A172 (cell line): ENCODE measurements at places on chromosomes 12 and 14. TPM values are rescaled to one million over a fixed set of nuclear protein-coding genes. Genes with fewer than 3 reads are reported as not detected.

GRCh38 chr14:94380225-94381148, 7.9 kb downstream of the SERPINA1 start:
- DNase-seq: no peak

GRCh38 chr12:85076688-85077430, 40.7 kb downstream of the LRRIQ1 start:
- peak; percentile 82 for DNase-seq

DNA sequence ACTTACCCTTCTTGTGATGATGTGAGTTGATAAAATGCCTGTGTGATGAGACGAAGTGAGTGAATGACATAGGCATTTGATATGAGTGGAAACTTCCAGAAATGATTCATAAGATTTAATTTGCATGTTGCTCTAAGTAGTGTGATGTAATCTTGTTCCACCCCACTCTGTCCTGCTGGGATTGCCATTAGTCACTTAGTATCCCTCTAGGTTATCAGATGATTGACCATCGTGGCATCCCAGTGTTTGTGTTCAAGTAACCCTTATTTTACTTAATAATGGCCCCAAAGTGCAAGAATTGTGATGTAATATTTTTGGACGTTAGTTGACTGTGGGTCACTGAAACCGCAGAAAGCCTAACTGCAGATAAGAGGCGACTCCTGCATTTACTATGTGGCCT, 214.4 kb upstream of the DIO2 start:
- peak; percentile 96 for DNase-seq

- DNase-seq: no peak
These were observed 12.5 kb downstream of the FGF6 start for GRCh38 chr12:4432878-4433744.

DNA sequence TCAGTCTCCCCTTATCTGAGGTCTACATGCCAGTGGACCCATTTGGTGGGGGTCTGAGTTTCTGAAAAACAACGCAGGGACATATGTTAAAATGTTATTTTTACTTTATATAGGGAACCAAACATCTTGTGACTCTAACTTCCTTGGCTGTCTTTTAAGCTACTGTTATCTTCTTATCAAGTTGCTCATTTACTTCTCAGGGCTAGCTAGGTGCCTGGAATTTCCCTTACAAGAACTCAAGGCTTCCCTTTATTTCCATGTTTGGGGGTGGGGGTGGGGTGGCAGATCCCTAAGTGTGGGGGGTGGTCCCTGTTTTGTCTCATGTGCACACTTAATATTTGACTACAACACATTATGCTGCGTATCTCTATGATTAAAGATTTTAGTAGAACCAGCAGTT, 31.6 kb downstream of the PPP1R36 start:
- DNase-seq: no peak

- DNase-seq: peak; percentile 31
These were observed 201.9 kb downstream of the DAD1 start for GRCh38 chr14:22386924-22387775.

GRCh38 chr12:6390084-6390799, 6.3 kb downstream of the LTBR start:
- DNase-seq: no peak

DNA sequence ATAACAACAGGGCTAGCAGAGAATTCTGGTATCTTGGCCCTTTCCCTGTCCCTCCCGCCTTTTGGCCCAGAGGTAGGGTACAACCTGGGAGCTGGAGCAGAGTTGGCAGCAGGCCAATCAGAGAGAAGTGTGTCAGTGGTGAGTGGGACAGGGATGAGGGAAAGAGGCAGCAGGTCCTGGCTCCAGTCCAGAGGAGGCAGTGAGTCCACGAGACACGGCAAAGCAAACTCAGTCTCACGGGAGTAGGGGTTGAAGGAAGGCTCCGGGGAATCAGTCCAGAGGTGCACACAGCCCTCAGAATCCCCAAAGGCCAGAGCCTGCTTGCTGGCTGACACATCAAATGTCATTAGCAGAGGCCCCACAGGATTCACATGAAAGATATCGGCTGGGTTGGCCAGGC, 7.3 kb downstream of the PAN2 start:
- no peak for DNase-seq

GRCh38 chr12:38662829-38663228, 242.6 kb downstream of the CPNE8 start:
- no peak for DNase-seq

GRCh38 chr12:69415471-69416275, 54.5 kb upstream of the FRS2 start:
- DNase-seq: peak; percentile 72

DNA sequence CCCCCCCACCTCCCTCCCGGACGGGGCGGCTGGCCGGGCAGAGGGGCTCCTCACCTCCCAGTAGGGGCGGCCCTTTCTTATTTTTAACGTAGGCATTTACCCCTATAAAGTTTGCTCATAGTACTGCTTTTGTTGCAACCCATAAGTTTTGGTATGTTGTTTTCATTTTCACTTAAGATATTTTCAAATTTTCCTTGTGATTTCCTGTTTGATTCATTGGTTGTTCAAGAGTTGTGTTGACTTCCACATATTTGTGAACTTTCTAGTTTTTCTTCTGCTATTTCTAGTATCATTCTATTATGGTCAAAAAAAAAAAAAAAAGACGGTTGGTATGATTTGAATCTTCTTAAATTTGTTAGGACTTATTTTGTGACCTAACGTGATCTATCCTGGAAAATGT, 6.5 kb downstream of the NOXRED1 start:
- DNase-seq: no peak

DNA sequence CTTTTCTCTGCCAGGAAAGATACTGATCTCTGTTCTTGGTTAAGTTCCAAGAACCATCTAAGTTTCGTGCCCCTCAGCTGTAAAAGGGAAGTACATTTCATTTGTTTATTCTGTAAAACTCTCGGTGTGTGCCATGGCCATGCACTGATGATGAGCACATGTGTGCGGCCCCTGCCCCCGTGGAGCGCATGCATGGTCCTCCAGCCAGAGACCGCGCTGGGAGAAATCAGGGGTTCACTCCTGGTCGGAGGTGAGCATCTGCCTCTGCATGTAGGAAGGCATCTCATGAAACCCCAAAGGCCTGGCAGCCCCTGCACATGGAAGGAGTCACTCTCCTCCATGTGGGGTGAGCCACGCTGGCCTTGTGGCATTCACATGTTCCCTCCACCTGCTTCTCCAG, 102.5 kb upstream of the RTL1 start:
- no peak for DNase-seq

- no peak for DNase-seq
These were observed 125.5 kb downstream of the MDGA2 start for GRCh38 chr14:47549886-47550285.

GRCh38 chr12:124299628-124300388, 4.9 kb downstream of the RFLNA start:
- no peak for DNase-seq

DNA sequence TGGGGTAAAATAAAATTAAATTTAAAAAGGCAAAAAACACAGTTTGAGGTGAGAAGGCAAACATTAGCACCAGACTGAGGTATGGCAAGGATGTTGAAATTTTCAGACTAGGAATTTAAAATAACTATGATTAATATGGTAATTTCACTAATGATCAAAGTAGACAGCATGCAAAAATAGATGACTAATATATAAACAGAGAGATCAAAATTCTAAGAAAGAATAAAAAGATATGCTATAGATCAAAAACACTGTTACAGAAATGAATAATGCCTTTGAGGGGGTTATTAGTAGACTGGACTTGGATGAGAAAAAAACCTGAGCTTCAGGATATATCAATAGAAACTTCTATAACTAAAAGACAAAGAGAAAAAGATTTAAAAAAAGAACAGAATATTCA, 14.4 kb upstream of the GALNT8 start:
- no peak for DNase-seq

GRCh38 chr12:57983146-57983857, 41.9 kb downstream of the ATP23 start:
- peak; percentile 9 for DNase-seq

DNA sequence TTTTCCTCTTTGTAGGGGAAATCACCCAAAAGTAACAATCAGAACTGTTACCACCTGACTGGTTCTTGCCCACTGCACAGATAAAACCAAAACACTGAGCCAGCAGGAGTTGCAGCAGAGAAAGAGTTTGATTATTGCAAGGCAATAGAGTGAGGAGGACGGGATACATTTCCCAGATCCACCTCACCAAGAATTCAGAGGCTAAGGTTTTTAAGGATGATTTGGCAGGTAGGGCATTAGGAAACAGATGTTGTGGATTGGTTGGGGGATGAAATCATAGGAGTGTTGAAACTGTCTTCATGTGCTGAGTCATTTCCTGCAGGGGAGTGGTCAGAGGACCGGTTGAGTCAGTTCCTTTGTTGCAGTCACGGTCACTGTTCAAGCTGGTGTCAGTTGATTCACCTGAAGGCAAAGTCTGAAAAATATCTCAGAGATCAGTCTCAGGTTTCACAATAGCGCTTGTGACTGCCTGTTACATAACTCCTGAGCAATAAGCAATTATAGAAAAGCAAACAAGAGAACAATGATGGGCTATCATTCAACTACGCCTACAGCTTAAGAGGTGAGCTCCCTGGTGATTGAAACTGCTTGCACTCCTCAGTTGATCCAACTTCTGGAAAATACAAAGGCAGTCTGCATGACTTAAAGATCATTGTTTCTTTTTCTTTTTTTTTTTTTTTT, 20.3 kb upstream of the AMN1 start:
- DNase-seq: peak; percentile 100

GRCh38 chr12:50058743-50059312, 1.4 kb downstream of the ASIC1 start:
- DNase-seq: no peak

DNA sequence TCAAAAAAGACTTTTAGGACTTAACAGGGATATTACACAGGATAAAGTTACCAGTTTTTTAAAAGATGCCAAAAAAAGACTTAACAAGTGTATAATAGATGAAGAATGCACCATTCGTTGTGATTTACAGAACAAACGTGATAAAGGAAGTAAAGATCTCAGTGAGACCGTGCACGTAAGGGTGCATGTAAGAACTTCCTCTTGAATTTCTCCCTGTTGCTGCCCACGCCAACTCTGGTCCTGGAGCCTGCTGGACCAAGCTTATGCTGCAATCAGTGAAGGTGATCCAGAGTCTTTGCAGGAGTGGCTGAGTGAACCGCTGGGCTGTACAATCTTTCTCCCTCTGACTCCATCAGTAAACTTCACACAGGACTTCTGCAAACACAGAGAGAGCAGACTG, 593.7 kb downstream of the TMEM121 start:
- DNase-seq: no peak

GRCh38 chr12:125434936-125435443, 369.8 kb downstream of the AACS start:
- DNase-seq: no peak

DNA sequence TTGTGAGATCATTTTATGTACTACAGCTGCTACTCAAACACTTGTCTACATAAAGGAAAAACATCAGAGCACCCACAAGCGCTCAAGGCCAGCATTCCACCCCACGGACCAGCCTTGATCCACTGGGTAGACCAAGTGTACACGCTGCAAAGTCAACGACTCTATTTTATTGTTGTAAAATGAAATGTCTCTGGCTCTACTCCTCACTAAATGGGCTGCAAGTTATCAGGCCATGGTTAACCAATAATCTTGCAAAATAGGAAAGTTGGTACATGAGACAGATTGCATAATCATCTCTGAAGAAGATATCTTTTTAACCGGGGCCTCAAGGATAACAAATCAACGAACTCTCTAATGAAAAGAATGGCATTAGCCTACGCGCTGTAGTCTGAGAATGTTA, 69.9 kb upstream of the FOXN3 start:
- DNase-seq: no peak

- DNase-seq: peak; percentile 19
These were observed 144.0 kb upstream of the PLEKHG7 start for GRCh38 chr12:92558806-92559205.

The KRT77 gene
- not detected in 2 replicates for total RNA-seq

The PZP gene
- total RNA-seq: not detected in 2 replicates

The KLHL33 gene
- total RNA-seq: not detected in 2 replicates

The TXNRD1 gene
- total RNA-seq: 618 and 939 TPM in 2 replicates

The POLE2 gene
- total RNA-seq: 9.4 and 25.8 TPM in 2 replicates

The INHBE gene
- total RNA-seq: 0.14 and 0.17 TPM in 2 replicates

The ZFHX2 gene
- total RNA-seq: 0.29 TPM in 2 replicates

The PA2G4 gene
- total RNA-seq: 246 and 349 TPM in 2 replicates

The CD69 gene
- total RNA-seq: not detected in 2 replicates

The FBLN5 gene
- 2.6 and 8.6 TPM in 2 replicates for total RNA-seq

The GALNT8 gene
- not detected in 2 replicates for total RNA-seq

The TSPAN19 gene
- total RNA-seq: not detected in 2 replicates

The RAD9B gene
- total RNA-seq: 0.89 and 2.1 TPM in 2 replicates

The FAIM2 gene
- total RNA-seq: not detected in 2 replicates

The CHST11 gene
- 4.7 and 8.4 TPM in 2 replicates for total RNA-seq

The NELL2 gene
- total RNA-seq: 0.72 and 3.8 TPM in 2 replicates
